Activated T-helper 1 cell treated with anti-CD3 and anti-CD28 coated beads, Interleukin-12 subunit alpha, Interleukin-12 subunit beta, Interleukin-2, Interleukin-4 antibody, amounts not matched to agents 30 ng/mL and 10 ng/mL and 1 ng/mL, durations not matched to agents 14 hours and 24 hours and 36 hours (primary cell): ENCODE measurements at places on chromosomes 2 and 18. TPM values are rescaled to one million over a fixed set of nuclear protein-coding genes. Genes with fewer than 3 reads are reported as not detected.

Gene RTP5
- total RNA-seq = not detected in 2 replicates

Gene KCNG2
- total RNA-seq = not detected in 2 replicates

- no peak for DNase-seq
- no peak overlapping the region for H3K27ac ChIP-seq
- no peak overlapping the region for H3K4me3 ChIP-seq
- no peaks in the 10 kb centered on the region for H3K4me1 ChIP-seq
- peaks cover 4% of the 10 kb centered on the region for H3K36me3 ChIP-seq
- no peaks in the 10 kb centered on the region for H3K27me3 ChIP-seq
These were observed 73.0 kb downstream of the COMMD1 start for GRCh38 chr2:61978522-61978921.

- no peak overlapping the region for H3K27ac ChIP-seq
- no peak for DNase-seq
- H3K4me3 ChIP-seq = no peak overlapping the region
- H3K4me1 ChIP-seq = no peaks in the 10 kb centered on the region
These were observed 621.3 kb upstream of the LRATD1 start for GRCh38 chr2:14011190-14011589.
